ENCODE measurements at places on chromosomes 7 and 10. TPM values are rescaled to one million over a fixed set of nuclear protein-coding genes. Genes with fewer than 3 reads are reported as not detected.

AGFG2 gene
- total RNA-seq: 26.3 TPM

THSD7A gene
- total RNA-seq: 3.6 TPM

DNTT gene
- not detected for total RNA-seq

DNA sequence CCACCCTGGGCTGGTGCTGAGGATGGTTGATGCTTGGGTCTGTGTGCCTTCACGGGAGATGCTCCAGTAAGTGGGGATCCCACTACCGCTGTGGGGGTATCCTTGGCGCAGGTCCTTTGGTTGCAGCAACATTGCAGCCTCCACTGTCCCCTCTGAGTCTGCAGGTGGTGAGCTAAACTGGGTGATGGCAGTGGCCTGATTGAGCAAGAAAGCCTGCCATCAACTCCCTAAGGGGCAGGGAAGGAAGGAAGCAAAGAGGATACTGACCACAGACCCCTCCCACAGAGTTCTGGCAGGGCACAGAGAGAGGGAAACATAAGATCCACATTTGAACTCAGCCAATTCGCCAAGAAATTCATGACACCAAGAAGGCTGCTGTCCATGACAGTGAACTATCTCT, 43.2 kb downstream of the MYO1G start:
- DNase-seq: no peak

GRCh38 chr7:128063088-128063487, 31.9 kb upstream of the LRRC4 start:
- DNase-seq: no peak

DNA sequence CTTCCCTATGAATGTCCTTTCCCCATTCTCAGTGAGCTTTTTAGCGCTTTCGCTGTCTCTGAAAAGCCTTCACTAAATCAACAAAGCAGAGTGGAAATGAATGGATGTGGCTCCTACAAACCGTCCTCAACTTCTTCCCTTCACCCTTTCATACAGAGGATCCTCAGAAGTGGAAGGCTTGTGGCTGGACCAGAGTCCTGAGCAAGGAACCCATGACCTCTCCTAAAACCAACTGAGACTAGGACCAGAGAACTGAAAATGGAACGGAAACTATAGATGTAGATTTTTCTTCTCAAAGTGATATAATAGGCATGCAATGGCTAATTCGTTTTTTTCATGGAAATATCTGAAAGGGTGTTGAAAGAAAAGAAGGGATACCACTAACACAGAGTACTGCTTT, 122.5 kb downstream of the LHFPL3 start:
- DNase-seq: no peak

GRCh38 chr10:22649994-22650393, 64.4 kb downstream of the PIP4K2A start:
- no peak for DNase-seq

DNA sequence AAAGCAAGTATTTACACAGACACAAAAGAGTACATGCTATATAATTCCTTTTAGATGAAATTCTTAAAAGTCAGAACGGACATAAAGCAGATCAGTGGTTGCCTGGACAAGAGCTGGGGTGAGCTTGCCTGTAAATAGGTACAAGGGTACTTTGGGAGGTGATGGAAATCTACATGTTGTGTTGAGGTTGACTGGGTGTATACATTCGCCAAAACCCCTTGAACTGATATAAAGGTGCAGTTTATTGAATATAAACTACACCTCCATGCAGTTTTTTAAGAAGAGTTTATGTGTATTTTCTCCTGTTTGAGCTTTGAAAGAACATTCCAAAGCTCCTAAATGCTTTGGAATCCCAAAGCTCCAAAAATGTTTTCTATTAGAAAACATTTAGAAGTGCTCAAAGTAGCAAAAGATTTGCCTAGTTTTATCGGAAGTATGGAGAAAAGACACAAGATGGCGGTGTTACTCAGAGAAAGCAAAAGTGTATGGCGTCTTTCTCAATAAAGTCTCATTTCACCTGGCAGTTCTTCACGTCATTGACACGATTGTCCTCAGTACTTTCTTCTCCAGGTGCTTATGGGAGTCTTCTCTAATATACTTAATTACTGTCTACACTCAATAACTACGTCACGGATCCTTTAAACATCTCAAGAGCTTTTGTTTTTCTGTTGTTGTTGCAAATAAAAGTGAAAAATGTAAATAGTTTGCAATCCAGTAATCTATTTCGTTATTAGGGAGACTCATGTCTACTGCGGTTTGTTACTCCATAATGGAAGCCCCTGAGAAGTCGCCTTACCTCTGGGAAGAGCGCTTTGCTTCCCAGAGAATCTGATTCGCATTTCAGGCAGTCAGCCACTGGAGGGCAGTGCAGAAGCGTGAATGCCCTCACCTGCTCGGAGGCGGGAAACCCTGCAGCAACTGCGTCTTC, 14.7 kb upstream of the SEC61G start:
- peak; percentile 88 for DNase-seq

- no peak for DNase-seq
Measured at GRCh38 chr7:117995850-117996650, 122.8 kb upstream of the CTTNBP2 start.

GRIFIN gene
- total RNA-seq: not detected

UPK3BL1 gene
- total RNA-seq: 7.1 TPM

GRCh38 chr7:154735766-154736165, 267.2 kb downstream of the PAXIP1 start:
- no peak for DNase-seq

STEAP2 gene
- 46.3 TPM for total RNA-seq

NUDT13 gene
- total RNA-seq: 2.5 TPM

DNA sequence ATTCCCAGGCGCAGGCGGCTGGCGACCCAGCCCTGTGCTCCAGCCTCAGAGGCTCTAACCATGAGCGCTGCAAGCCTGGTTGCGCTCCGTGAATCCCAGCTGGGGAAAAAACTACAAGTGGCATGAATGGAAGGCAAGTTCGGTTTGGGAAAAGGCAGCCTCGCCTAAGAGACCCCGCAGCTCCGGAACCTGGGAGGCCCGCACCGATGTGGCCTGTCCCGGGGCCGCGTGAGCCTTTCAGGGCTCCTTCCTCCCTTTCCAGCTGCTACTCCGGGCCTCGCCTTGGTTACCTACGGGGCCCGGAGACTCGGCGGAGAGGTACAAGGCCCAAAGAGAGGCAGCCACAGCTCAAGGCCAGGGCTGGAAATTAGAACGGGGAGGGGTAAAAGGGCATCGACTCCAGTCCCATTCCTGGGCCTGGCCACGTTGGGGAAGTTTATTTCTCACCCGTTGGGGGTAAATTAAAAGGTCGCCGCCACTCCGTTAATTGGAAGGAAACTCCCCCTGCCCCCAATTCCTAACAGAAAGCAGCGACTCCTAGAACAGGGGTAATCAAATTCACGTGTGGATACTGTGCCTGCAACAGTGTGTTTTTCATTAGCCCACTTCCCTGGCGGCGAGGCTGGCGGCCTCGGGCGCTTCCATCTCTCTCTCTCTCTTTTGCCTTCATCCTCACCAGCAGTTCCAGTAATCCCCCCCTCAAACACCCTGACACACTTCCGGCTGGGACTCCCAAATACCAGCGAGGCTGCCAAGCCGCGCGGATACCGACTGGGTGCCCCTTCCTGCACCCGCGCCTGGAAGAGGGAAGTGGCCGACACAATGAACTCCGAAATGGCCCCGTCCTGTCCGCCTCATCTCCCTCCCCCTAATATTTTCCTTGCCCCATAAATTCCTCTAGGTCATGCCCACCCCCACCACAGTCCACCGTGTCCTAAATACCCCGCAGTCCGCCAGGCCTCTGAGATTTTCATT, 1.5 kb upstream of the HOXA9 start:
- no peak for DNase-seq

DNA sequence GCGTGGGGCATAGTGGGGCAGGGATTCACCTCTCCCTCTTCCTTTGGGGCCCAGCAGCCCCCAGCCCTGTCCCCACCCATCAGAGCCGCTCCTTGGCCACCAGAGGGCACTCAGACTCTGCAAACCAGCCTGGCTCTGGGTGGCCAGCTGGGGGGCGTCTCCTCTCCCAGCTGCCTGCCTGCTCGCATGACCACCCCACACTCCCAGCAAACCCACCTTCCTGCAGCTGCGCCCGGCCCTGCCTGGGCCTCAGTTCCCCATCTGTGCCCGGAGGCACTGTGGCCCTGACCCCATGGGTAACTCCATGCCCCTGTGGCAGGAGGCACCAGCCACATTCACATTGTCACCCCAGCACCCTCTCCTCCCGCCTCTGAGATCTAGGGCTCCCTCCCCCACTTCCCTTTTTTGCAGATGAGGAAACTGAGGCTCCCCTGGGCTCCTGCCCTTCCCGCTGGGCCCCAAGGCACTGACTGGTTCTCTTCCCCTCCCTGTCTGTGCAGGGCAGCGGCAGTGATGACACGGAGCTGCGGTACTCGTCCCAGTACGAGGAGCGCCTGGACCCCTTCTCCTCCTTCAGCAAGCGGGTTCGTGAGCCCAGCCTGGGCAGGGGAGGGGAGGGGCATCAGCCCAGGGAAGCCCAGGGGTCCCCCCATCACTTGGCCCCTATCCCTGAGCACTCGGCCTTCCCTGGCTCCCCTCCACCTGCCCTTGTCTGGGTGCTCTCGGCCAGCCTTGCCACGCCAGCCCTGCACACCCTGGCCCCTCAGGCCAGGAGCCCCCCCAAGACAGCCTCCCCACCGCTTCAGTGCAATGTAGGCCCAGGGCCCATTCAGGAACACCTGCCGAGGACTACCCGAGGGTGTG, 6.9 kb upstream of the SH2B2 start:
- peak; percentile 76 for DNase-seq

EPO gene
- total RNA-seq: not detected

OR6V1 gene
- not detected for total RNA-seq

GRCh38 chr7:672891-673290, 53.6 kb upstream of the DNAAF5 start:
- no peak for DNase-seq

CTNNA3 gene
- total RNA-seq: 72.2 TPM

SCART1 gene
- total RNA-seq: 0.94 TPM

FOXI2 gene
- total RNA-seq: not detected

GRCh38 chr7:88818552-88818951, 23.0 kb upstream of the TEX47 start:
- no peak for DNase-seq

GRCh38 chr10:91210435-91210834, 10.0 kb upstream of the PCGF5 start:
- DNase-seq: no peak

DNA sequence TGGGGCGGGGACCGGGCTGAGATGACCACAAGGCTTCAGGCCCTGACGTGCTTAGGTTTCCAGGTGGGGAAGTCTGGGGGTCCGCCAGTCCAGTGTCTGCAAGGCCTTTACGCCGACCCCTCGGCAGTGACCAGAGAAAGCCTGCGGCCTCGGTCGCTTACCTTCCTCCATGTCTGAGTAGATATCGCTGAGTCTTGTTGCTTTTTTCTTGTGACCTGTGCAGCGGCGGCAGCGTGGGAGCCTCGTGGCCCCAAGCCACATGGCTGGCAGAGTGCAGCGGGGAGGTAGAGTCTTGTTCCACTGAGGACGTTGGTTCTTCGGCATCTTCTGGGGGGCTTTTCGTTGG, 329 bp downstream of the NOLC1 start:
- no peak for DNase-seq

DNA sequence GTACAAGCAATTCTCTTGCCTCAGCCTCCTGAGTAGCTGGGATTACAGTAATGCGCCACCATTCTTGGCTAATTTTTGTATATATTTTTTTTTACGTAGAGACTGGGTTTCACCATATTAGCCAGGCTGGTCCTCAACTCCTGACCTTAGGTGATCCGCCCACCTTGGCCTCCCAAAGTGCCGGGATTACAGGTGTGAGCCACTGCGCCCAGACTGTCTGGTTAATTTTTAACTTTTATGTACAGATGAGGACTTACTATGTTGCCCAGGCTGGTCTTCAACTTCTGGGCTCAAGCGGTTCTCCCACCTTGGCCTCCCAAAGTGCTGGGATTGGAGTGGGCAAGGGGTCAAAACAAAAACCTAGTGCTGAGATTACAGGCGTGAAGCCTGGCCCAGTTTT, 101.8 kb downstream of the JMJD1C start:
- no peak for DNase-seq

DNA sequence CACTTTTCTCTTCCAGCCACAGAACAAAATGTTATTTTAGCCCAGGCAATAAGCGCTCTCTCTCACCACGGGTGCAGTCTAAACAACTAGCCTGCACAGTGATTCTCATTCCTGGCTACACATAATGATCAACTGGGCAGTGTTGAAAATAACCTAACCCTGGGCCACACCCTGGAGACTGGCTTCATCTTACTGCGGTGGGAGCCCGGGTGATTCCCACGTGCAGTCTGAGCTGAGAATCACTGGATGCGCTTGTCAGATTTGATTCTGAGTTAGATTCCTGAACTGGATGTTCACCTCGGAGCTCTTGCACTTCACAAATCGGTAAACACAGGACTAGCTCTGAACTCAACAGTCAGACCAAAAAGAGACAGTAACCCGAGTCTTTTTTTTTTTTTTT, 14.9 kb downstream of the ZC3HAV1 start:
- no peak for DNase-seq

CHCHD2 gene
- total RNA-seq: 473 TPM

- no peak for DNase-seq
Measured at GRCh38 chr10:49113741-49114141, 1.6 kb downstream of the VSTM4 start.

- no peak for DNase-seq
Measured at GRCh38 chr10:132951926-132952325, 9.6 kb upstream of the CFAP46 start.
